ENCODE measurements at places on chromosomes 6 and 20. TPM values are rescaled to one million over a fixed set of nuclear protein-coding genes. Genes with fewer than 3 reads are reported as not detected.

Gene GRM4
- total RNA-seq: not detected

Gene MYLK4
- 1.8 TPM for total RNA-seq

Gene CCDC170
- total RNA-seq: 0.29 TPM

Gene ZNF311
- 0.68 TPM for total RNA-seq

Gene SCAND1
- 67.4 TPM for total RNA-seq

Gene ARG1
- total RNA-seq: 150 TPM

Gene NMBR
- not detected for total RNA-seq

Gene FAM83B
- 100 TPM for total RNA-seq

Gene CD109
- 27.5 TPM for total RNA-seq
